ENCODE measurements at places on chromosomes 11 and 22.

DNA sequence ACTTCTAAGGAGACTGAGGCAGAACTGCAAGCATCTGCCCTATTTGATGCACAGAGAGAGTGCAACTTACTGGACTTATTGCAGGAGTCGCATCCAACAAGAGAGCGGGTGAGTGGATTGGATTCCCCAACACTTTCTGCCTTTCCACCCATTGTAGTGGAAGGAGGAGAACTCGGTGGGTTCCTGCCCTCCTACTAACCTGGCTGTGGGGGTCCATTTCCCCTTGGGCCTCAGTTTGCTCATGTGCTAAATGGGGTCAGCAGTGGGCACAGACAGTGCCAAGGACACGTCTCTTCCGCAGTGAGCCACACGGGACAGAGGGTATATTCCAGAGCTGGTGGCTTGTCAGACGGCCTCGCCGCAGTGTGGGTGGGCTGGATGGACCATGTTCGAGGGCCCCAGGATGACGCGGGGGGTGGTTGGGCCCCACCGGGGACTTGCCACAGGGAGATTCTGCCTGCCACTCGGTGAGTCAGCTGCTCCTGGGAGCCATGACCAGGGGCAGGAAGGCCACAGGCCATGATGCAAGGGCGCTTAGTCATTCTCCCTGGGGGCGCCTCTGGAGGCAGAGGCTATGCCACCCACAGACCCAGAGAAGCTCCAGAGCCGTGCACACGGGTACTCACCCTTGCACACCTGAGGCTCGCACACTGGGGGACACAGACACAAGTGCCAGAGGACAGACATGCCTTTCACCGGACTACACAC is 8.2 kb downstream of the ALX4 start:
- no peak for DNase-seq

GRCh38 chr11:84091212-84091986 is 805.2 kb upstream of the CCDC90B start:
- DNase-seq: no peak

DNA sequence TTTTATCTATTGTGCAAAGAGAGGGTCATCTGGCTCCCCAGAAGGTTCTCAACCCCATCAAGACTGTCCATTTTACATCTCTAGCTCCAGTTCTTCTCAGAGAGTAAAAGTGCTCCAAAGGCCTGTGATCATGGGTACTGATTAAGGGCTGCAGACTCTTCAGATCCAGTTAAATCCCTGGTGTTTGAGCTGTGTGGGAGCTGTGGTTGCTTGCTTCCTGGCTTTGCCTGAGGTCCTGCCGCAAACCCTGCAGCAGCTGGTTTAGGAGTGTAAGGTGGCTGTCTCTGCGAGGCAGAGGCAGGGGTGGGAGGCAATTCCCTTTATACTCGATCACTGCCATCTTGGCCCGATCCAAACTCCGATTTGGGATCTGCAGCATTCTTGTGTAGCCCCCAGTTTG is 1.2 kb downstream of the MRPL17 start:
- no peak for DNase-seq

GRCh38 chr22:19523240-19524169 is 705 bp downstream of the CLDN5 start:
- DNase-seq: no peak

DNA sequence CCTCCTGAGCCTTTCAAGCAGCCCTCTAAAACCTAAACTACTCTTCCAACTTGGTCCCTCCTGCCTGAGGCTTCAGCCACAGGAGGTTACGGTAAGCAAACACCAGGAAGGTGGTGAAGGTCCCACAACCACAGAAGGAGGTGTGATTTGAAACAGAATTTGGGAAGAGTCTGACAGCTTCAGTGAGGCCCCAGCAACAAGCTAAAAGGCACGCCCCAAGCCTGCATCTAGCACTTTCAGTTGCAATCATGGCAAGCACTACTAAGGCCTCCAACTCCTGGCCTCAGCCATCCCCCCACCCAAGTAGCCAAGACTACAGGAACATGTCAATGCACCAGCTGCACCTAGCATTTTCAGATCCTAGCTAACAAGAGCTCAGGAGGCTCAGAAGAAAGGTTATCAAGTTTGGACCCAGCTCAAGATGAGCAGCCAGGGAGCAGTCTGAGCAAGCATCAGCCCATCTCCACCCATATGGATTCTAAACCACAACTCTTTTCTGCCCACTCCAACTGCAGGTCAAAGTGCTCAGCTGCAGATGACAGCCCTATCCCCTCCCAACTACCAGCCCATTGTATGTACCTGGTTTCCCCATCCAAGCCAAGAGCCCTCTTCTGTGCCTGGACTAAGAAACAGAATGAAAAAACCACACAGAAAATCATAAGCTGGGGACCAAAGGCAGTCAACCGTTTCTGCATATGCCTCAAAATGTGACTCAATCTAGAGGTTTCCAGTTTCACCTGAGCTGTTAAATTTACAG is 10.4 kb upstream of the AHNAK start:
- peak; percentile 56 for DNase-seq

GRCh38 chr11:125649465-125650166 is 24.7 kb downstream of the CHEK1 start:
- peak; percentile 36 for DNase-seq

DNA sequence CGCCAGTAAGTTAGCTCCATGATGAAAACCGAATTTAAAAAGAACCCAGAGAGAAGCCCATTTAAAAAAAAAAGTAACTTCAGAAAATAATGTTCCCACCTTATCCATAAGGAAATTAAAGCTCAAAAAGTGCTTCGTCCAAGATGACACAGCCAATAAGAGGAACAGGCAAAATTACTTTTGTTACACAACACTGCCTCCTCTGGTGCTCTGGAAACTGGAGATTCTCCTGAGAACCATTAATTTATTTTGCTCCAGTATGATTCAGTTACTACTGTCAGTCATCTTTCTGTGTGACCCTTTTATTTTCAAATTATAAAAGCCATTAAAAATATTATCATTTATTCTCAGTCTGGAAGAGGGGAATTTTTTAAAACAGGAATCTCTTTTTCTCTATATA is 2.0 kb downstream of the IFT27 start:
- DNase-seq: peak; percentile 71

DNA sequence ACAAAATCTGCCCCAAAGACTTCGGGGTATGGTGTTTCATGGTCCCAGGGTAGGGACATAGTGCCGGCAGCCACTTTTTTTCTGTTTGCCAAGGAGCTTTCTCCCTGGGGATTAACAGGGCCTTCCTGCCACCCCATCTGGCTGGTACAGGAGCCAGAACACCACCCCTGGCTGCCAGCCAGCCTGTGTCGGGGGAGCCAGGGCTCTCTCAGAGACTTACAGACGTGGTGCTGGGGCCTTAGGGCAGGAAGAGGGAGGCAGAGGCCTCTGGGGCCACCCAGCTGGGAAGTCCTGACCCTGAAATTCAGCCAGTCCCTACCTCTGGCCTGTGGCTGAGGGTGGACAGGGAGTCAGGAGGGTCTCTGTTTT is 52.4 kb upstream of the CDON start:
- no peak for DNase-seq

DNA sequence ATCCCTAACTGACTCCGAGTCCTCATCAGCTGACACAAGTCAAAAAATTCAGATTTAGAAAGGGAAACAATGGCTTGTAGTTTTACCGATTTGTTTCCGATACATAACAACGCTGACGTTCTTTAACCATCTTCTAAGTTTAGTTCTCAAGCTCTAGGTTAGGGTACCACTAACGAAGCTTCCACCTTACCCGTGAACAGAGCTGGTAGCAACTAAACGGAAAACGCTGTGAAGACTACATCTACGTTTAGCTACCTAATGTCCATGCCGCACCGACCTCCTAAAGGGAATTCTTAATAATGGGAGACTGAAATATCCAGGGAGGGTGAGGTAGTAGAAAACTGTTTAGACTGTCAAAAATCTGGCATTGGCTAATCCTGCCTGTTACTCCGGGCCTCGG is 1.0 kb downstream of the NUP98 start:
- DNase-seq: peak; percentile 32

GRCh38 chr11:8831861-8832260 is 79.1 kb upstream of the AKIP1 start:
- DNase-seq: no peak

GRCh38 chr11:6323291-6323905 is 3.1 kb upstream of the CAVIN3 start:
- DNase-seq: no peak

- DNase-seq: no peak
Measured at GRCh38 chr22:17733466-17733865, 40.8 kb downstream of the BID start.

DNA sequence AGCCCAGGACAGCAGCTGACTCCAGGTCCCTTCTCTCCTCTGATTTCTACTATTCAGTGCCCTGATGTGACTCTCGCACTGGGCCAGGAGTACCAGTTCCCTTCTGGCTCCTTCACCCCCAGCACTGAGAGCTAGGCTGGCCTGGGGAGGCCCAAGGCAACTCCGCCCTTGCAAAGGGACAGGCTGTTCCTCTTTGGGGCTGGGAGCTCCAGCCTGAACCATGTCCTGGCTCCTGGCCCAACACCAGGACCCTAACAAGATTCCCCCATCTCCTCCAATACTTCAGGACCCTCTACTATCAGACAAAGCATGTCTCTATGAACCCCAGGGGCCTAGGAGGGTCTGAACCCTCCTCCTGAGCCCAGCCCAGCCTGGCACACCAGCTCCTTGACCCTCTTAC is 12.5 kb downstream of the CREB3L1 start:
- no peak for DNase-seq

DNA sequence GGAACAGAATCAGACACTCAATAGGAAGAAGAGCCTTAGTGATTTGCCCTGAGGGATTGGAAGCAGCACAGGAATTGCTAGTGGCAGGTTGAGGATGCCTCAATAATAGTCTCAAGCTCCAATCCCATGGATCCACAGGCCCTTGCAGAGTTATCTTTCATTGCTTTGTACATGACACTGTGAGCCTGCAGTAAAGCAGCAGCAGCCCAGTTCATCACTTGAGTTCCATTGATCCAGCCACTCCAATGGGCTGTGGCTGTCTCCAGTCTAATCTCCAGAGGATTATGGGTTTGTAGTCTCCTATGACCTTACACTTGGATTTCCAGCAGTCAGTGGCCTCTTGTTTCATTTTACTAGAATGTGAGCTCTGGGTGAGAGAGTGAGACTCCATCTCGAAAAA is 45.4 kb downstream of the AAMDC start:
- no peak for DNase-seq

DNA sequence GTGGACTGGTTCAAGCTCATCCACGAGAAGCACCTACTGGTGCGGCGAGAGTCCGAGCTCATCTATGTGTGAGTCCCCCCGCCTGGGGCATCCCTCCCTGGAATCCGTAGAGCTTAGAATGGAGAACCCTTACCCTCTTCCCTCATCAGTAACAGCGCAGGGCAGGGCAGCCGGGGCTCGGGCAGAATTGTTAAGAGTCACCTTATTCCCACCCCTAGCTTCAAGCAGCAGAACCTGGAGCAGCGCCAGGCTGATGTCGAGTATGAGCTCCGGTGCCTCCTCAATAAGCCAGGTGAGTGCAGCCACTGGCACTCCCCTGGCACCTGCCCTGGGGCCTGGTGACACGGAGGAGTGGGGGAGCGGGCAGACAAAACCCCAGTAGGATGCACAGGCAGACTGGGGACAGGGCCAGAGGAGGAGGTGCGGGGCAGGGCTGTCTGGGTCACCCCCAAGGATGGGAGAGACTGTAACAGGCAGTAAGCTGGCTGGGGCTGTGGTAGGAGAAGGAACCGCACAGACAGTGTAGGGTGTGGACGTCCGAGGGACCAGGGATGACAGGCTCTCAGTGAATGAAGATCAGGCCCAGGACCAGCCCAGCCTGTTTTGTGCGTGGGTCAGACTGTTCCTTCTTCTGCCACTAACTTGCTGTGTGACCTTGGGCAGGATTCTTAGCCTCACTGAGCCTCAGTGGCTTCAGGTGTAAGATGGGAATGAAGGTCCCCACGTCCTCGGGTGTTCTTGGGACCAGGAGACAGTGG is 20.4 kb downstream of the C22orf23 start:
- no peak for DNase-seq

Data from OCI-M1 (cell line).